Activated CD4-positive, alpha-beta T cell treated with anti-CD3 and anti-CD28 coated beads for 4 hours (primary cell): ENCODE measurements at places on chromosomes 16 and 17.

DNA sequence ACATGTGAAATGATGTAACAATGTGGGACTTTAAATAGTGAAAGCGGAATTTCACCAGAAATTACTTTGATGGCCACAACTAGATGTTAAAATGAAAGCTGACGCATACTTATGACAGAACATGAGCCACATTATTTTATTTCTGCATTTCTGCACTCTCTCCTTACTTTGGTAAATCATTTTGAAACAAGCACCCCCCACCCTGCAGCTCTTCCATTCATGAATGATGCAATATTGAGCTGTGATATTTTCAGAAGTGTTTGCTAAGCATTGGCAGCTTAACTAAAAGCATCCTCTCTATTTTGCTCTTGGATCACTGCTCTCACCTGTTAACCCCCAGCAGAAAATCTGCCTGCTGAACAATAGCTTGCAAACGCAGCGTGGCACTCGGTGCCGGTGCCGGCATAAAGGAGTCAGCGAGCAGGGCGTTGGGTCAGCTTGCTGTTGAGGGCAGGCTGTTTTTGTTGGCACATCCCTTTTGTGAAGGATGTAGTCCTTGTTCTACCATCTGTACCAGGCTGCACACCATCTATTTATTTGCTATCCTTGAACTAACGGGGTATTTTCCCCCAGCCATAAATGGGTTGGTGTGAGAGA lies 30.8 kb upstream of the CBLN1 start:
- no peak for DNase-seq

DNA sequence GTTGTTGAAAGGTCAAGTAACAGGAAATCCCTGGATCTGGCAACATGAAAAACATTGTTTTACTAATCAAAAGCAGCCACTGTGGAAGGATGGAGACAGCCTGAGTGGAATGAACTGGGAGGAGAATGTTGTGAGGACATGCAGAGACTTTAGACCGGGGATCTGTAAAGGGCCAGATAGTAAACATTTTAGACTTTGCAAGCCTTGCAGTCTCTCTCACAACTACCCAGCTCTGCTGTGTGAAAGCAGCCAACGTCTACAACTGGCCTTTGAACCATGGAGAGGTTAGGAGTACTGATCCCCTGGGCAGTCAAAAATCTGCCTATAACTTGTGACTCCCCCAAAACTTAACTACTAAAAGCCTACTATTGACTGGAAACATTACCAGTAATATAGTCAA lies 41.5 kb upstream of the TOM1L1 start:
- DNase-seq = no peak

- no peak for DNase-seq
Measured at GRCh38 chr16:77613095-77613494, 109.2 kb upstream of the NUDT7 start.

DNA sequence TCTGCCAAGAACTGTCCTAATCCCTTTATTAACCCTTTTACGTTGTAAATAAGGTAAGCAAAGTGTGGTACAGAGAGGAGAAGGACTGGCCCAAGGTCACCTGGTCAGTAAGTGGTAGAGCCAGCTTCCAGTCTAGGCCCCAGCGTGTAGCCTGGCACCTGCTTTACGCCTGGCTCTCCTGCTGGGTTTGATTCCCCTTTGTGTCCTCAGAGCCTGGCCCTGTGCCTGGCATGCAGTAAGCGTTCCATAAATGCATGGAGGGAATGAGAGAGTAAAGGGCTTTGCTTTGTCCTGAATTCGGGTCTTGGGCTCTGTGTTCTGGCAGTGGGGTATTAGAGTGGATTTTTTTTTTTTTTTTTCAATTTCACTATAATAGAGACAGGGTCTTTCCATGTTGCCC lies 62.7 kb downstream of the ABCC1 start:
- no peak for DNase-seq

GRCh38 chr16:14095883-14096551 lies 24.9 kb downstream of the MRTFB start:
- DNase-seq = no peak

DNA sequence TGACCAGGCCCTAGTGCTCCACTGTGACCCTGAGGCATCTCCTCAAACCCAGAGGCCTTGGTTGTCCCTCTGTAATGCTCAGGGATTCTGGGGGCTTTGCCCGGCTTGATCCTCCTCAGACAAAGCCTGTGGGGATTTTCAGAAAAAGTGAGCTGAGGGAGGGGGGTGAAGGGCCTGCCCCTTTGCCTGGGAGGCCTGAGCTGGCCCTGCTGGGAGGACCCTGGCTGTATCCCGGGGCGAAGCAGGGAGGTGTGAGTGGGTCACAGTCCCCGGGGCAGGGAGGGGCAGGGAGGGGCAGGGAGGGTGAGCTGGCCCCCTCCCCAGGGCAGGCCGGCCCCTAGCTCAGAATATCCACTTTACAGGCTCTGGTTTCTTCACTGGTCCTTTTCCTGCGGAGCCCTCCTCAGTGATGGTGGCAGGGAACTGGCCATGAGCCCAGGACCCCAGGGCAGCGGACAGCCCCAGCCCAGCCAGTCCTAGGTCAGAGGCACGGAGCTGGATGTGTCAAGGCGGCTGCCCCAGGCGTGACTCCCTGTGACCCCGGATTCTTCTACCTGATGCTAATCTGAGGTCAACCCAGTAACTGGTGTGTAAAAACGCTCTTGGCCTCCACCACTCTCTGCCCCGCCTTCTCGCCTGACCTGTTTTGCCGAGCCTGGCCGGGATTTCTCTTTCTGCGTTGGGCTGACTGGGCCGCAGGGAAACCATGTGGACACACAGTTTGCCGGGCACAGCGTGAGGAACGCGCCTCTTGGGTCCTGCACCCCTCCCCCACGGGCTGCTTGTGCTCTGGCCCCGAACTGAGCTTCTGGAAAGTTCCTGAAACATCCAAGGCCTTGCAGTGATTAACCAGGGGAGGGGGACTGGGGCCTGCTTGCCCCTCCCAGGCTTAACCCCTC lies 5.8 kb upstream of the FASN start:
- DNase-seq = no peak

DNA sequence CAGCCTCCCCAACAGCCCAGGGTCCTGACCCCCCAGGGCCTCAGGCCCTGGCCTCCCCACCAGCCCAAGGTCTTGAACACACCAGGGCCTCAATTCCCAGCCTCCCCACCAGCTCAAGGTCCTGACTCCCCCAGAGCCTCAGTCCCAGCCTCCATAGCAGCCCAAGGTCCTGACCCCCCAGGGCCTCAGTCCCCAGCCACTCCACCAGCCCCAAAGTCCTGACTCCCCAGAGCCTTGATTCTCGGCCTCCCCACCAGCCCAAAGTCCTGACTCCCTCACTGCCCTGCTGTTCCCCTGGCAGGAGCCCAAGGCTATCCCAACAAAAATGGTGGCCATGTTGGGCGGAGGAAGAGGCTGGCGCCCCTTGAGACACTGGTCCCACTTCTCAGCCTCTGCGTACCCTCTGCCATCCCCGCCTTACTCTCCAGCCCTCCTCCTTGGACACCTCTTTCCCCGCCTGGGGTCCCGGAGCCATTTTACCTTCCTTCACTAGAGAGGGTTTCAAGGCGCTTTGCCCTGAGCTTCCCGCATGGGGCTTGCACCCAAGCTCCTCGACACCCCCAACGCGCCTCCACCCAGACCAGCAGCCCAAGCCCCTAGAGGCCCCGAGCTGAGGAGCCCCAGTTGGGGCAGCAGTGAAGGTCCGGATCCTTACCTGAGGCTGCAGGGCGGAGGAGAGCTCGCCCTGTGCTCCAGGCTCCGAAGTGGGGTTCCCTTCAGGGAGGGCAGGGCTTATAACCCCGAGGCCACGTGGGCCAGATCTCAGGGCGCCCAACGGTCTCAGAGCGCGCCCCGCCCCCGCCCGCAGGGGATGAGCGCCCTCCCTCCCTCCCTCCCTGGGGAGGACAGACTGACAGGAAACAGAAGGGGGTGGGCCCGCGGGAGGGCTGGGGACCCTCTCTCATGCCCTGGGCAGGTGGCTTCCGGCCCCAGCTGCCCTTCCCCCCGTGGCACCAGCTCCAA lies 3.5 kb upstream of the TSPOAP1 start:
- DNase-seq = peak; percentile 96

- DNase-seq = no peak
Measured at GRCh38 chr17:63435681-63436522, 10.2 kb downstream of the CYB561 start.

DNA sequence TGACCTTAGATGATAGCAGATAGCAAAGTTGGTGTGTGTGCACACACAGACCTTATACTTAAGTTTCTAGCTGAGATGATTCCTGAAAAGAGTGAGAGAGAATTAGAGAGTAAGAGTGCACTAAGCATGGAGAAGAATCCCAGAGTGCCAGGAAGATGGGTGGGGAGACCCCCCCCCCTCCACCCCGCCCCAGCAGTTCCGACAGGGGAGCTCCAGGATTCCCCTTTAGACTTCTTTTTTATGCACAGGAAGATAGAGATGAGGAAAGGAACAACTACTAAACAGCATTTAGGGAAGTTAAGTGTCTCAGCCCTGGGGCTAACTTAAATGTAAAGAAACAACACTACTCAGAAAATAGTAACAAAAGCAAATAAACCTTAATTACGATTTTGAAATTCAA lies 878.0 kb upstream of the GOT2 start:
- no peak for DNase-seq

- no peak for DNase-seq
Measured at GRCh38 chr16:73434621-73435020, 386.7 kb upstream of the ZFHX3 start.

DNA sequence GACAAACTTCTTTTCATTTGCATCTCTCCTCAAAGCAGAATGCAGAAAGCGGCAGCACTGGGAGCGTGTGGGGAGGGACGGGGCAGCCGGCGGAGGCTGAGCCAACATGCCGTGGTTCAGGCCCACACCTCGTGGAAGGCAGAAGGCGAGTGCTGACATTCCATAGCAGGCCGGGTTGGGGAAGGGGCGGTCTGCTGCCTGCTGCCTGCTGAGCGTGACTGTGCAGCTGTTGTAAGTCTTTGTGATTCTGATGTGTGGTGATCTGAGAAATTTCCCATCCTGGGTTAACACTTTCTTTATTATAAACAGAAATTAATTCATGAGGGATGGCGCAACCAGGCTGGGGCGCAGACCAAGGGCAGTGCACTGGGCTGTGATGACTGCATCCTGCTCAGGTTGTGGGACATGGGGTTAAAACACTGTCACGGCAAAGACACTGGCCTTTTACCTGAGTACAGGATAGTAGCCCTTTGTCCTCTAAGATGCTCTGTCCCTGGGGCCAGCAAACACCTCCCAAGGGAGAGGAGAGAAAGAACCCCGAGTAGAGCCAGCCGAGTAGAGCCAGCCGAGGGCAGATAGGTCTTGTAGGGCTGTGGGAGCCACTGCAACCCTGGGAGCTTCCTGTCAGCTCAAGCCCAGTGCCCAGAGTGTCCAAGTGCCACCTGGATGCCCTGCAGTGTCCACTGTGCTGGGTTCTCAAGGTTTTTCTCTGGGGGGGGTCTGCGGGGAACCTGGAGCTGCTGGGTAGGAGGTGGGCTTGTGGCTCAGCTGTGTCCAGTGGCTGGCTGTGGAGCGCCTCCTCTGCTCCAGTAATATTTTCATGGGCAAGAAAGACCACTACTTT lies 8.8 kb upstream of the DNASE1 start:
- no peak for DNase-seq

GRCh38 chr16:87276924-87277323 lies 40.3 kb downstream of the C16orf95 start:
- DNase-seq = no peak

GRCh38 chr16:69889295-69889964 lies 61.7 kb upstream of the CLEC18A start:
- no peak for DNase-seq

DNA sequence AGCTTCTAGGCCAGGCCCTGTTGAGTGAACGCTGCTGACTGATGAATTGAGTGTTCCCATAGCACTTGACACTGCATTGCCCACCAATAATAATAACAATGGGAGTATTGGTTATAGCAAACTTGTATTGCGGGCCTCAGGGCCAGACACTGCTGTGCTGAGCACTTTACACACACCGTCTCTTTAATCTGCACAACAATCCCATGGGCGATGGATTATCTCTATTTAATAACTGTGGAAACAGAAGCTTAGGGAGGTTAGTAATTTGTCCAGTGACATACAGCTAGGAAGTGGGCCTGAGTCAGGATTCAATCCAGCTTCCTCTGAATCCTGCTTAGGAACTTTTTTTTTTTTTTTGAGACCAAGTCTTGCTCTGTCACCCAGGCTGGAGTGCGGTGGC lies 11.2 kb downstream of the ARHGAP23 start:
- DNase-seq = no peak

- no peak for DNase-seq
Measured at GRCh38 chr16:53131050-53131362, 76.2 kb downstream of the CHD9 start.

GRCh38 chr16:21637032-21637968 lies 15.1 kb downstream of the IGSF6 start:
- no peak for DNase-seq

DNA sequence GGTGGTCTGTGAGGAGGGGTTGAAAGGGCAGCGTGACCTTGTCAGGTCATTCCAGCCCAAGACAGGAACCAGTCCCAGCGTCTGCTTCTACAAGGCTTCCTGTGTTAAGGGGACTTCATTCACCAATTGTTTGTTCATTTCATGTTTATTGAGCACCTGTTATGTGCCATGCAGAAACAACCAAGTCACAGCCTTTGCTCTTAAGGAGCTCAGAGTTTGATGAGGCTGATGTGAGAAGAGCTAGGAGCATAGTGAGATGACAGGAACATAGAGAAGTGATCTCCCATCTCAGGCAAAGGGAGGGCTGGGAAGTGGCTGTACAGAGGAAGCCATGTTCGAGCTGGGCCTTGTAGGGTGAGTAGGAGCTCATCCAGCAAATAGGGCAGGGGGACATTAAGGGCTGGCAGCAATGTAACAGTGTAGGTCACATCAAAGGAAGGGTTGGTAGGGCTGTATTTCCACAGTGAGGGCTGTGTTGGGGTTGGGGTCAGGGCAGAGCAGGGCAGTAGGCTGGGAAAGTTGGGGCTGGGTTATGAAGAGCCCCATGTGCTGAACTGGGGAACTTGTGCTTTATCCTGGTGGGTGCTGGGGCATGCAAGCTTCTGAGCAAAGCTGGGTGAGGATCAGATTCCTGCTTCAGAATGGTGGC lies 79.8 kb downstream of the ARHGAP23 start:
- DNase-seq = no peak

DNA sequence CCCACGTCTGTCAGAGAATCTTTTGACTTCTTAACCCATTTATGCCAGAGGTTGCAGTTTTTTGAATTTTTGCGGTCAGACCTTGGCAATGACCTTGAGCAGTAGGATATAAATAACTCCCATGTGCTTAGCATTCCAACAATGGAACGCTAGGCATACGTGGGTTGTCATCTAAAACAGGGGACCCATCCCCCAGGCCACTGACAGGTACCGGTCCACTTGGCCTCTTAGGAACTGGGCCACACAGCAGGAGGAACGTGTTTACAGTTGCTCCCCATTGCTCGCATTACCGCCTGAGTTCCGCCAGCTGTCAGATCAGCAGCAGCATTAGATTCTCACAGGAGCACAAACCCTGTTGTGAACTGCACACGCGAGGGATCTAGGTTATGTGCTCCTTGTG lies 76.8 kb upstream of the LGALS9 start:
- no peak for DNase-seq

DNA sequence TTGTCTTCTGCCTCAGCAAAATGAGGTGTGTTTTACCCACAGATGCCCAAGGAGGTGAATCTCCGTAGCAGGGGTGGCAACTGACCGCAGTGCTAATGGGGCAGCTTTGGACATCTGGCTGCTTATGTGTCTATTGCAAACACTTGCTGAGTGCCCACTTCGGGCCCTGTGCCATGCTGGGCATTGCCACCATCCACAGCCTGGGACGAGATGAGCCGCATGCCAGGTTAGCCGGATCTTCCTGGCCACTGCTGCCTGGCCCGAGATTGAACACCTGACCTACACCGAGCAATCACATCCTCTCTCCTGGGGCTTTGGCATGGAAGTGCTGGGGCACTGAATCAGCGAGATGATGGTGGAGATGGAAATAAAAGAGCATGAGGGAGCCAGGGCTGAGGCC lies 238.7 kb downstream of the GSG1L start:
- no peak for DNase-seq
